CD4-positive, alpha-beta T cell treated with Interleukin-17A for 1 hour (primary cell): ENCODE measurements at places on chromosomes 1 and 21.
A peak's percentile ranks its signal among the peaks of the same experiment; 100 is the strongest.

DNA sequence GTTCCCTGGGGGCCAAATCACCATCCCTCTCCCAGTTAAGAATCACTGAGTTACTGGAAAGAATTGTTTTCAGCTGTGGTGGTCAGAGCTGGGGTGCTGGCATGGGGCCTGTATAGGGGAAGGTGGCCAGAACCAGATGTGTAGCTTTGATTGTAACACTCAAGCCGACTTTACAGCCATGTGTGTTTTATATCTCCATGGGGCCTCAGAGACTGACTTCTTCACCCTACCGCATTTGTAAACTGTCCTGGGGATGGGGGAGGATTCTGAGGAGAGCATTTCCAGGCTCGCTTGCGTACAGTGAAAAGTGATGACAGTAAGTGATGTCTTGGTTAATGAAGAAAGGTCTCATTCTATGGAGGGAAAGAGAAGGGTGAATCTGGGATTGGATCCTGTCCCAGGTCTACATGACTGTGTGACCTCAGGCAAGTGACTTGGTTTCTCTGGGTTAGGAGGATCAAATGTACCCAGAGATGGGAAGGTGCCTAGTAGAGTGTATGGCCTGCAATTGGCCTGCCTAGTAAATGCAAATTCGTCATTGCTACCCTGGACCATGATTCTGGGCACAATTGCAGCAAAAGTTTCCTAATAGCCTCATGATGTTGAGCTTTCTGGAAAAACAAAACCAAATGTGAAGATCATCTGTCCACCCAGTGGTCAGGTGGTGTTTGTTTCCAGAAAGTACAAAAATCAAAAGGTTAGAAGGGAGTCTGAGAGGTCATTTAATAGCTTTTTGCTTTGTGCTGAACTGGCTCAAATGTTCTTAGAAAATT is 49.7 kb upstream of the RCC2 start:
- no peak for DNase-seq

GRCh38 chr1:62407398-62408009 is 29.3 kb upstream of the USP1 start:
- DNase-seq = peak; percentile 55

GRCh38 chr21:26057477-26058170 is 112.9 kb downstream of the APP start:
- DNase-seq = no peak

- no peak for DNase-seq
Observed at GRCh38 chr1:246794048-246794827, 70.0 kb downstream of the SCCPDH start.

DNA sequence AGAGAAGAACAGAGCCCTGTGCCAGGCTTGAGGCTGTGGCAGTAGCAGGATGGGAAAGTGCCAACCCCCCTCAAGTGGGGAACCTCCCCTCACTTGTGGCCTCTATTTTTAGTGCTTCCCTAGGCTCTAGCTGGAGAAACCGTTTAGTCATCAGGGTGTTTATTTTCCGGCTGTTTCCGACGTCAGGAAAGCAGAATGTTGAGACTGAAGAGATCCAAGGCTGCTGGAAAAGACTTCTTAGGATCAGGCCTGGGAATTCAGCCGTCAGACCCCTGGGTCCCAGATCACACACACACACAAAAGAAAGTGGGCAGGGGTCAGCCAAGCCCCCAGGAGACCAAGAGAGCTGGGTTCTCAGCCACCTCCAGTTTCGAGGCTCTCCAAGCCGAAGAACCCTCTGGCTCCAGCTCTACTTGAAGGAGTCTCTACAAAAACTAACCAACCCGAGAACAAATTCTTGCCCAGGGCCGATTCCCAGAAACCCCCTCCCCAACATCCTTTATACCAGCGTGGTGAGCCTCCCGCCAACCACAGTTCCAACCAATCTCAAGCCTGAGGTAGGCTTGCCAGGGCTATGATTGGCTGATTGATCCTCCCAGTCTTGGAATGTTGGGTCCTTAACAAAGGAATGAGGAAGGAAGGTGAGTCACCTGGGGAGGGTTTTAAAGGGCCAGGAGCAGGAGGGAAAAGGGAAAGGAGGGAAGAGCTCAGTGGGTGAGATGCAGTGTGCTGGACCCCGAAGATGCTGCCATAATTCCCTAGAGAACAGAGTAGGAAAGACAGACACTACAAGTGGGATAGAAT is 2.5 kb upstream of the MEF2D start:
- DNase-seq = no peak
